Esophagus squamous epithelium (tissue), 5 donors: ENCODE measurements at places on chromosomes 1 and 21.

- no peak for DNase-seq
These were observed at the start of gene NPR1 for GRCh38 chr1:153678519-153679336. TSS of gene NPR1 (plus strand) at chr1:153678688. CDS start at chr1:153679109, 421 bp downstream.

- DNase-seq = no peak
These were observed 79.5 kb downstream of the STUM start for GRCh38 chr1:226627924-226628611.

GRCh38 chr1:28815533-28816185 lies 3.7 kb downstream of the OPRD1 start:
- no peak for DNase-seq

DNA sequence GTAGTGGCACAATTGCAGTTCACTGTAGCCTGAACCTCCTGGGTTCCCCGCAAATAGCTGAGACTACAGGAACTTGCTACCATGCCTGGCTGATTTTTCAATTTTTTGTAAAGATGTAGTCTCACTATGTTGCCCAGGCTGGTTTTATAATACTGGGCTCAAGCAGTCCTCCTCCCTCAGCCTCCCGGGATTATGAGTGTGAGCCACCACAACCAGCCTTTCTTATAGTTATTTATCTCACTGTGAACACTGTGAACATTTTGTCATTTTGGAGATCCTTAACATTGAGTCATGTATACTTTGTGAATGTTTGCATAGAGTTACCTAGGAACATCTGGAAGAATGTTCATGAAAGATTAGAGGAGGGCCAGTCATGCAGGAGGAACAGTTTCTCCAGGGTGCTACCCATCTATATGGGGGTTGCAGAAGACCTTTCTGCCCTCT lies 127.1 kb upstream of the CACYBP start:
- DNase-seq = no peak

DNA sequence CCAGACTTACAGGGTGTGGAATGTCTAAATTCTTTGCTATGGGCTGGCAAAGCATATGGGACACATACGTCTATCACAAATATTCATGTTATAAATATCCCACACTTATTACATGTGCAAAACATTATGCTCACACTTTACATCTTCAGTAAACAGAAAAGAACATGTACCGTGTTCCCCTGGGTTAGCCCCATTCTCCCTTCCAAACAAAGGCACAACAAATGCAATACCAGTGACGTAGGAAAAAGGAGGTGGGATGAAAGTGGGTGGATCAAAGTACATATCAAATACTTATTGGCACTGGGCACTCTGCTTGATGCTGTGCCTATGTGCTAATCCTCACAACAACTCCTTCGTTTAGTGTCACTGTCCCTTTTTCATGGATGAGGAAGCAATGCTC lies 170.8 kb downstream of the ZSCAN20 start:
- no peak for DNase-seq

GRCh38 chr1:205938682-205939081 lies 4.6 kb downstream of the SLC26A9 start:
- no peak for DNase-seq

- no peak for DNase-seq
These were observed 852.1 kb downstream of the PLA2G4A start for GRCh38 chr1:187680823-187681222.

DNA sequence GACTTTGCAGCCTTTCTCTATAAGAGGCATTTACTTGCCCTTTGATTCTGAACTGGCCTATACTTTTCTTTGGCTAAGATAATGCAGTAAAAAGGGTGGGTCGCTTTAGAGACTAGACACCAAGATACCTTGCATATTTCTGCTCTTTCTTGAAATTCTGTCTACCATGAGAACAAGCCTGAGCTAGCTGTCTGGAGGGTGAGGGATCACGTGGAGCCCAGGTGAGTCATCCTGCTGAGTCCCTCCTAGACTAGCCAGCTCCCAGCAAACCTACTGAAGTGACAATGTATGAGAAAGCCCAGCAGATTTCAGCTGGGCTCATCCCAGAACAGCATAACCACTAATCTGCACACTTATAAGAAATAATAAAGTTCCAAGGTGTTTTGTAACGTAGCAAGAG lies 408.0 kb upstream of the KAZN start:
- no peak for DNase-seq

DNA sequence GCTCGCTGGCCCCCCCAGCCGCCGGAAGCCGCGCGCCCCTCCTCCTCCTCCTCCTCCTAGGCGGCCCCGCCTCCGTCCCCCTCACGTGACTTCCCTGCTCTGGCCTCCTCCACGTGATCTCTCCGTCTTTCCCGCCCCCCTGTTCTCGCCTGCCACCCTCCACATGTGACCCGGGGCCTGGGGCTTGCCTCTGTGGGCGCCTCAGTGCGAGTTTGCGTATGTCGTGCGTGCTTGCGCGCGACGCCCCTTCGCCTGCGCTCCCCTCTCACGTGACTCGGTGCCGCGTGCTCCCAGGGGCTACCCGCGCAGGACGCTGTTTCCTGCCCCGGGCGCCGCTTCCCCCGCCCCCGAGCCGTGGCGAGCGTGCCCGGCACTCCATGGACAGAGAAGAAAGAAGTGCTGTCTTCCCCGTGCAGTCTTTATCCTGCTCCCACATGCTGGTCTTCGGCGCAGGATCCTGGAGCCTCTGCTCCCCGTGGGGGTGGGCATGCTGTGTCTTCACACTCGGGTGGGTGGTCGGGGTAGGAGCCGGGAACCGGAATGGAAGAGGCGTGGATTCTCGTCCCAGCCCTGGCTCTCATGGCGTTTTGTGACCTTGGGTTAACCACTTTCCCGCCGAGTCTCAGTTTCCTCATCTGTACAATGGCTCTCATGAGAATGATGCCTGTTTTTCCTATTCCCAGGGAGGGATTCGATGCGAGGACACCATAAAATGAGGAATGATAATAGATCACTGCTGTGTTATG lies 431 bp upstream of the UBE2Q1 start:
- DNase-seq = peak; percentile 99

GRCh38 chr1:106681939-106682522 lies 374.4 kb upstream of the PRMT6 start:
- no peak for DNase-seq

DNA sequence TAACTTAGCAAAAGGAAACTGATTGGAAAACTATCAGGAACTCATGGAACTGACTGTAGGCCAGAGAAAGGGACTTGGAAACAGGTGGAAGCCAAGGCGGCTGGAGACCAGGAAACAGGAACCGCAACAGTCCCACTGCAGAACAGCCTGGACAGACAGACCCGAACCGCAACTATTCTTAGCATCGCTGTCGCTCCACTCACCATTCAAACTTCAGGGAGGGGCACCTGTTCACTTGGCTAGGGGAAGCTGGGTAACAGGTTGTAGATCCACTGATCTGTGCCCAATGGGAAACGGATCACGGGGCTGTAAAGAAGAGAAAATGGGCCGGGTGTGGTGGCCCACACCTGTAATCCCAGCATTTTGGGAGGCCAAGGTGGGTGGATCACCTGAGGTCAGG lies 61.9 kb downstream of the CLSTN1 start:
- DNase-seq = no peak

DNA sequence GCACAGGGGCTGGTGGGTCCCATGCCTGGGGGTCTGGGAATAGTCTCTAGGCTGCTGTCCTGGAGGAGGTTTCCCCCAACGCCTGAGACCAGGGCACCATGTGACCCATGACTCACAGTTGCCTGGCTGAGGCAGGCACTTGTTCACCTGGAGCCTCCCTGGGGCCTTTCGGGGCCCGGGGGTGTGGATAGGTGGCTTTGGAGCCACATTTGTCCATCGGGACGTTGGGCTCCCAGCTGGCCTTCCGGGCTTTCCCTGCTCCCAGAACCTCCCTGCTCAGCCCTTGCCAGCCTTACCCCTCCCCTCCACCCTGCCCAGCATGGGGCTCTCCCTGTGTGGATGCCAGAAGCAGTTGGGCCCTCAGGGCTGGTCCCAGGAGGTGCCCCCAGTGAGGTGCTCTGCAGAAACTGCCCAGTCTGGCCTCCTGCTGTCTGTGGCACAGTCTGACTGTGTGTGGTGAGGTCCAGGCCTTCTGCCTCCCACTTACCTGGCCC lies 14.2 kb downstream of the COL6A1 start:
- no peak for DNase-seq

DNA sequence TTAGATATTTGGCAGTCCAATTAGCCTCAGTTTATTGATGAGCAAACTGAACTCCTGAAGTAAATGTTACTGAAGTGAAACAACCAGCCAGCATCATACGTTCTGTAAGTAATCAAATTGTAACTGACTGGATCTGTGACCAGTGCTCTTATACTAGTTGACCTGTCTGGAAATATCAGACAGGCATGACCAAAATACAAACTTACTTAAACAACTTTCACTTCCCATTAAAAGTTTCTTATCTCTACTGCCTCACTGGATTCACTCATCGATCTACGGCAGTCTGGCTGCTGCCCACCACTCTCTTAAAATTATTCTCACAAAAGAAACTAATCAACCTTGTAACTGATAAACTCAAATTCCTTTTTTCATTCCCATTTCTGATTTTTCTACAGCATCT lies 56.4 kb downstream of the WDR3 start:
- DNase-seq = no peak

DNA sequence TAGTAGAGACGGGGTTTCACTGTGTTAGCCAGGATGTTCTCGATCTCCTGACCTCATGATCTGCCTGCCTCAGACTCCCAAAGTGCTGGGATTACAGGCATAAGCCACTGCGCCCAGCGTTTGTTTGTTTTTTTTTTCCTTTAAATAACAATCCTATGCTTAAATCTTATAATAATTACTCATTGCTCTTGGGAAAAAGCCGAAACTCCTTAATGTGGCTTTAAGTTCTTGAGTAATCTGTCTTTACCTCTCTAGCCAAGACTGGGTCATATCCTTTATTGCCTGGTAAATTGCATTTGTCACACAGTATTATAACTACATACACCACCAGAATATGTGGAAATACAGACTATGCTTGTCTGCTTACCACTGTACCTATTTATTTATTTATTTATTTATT lies 97.1 kb downstream of the MACF1 start:
- DNase-seq = no peak

DNA sequence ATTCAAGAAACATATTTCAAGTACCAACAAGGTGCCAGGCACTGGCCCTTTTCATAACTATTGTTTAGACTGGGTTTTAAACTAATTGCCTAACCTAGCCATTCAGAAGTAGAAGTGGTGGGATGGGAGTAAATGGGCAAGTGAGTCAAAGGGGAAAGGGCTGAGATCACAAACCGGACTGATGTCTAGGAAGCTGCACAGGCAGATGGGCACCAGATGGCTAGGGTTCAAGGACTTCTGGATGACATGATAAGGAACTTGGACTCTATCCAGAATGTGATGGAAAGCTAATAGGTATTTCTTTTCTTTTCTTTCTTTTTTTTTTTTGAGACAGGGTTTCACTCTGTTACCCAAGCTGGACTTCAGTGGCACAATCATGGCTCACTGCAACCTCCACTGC lies 46.6 kb downstream of the LYST start:
- DNase-seq = no peak

DNA sequence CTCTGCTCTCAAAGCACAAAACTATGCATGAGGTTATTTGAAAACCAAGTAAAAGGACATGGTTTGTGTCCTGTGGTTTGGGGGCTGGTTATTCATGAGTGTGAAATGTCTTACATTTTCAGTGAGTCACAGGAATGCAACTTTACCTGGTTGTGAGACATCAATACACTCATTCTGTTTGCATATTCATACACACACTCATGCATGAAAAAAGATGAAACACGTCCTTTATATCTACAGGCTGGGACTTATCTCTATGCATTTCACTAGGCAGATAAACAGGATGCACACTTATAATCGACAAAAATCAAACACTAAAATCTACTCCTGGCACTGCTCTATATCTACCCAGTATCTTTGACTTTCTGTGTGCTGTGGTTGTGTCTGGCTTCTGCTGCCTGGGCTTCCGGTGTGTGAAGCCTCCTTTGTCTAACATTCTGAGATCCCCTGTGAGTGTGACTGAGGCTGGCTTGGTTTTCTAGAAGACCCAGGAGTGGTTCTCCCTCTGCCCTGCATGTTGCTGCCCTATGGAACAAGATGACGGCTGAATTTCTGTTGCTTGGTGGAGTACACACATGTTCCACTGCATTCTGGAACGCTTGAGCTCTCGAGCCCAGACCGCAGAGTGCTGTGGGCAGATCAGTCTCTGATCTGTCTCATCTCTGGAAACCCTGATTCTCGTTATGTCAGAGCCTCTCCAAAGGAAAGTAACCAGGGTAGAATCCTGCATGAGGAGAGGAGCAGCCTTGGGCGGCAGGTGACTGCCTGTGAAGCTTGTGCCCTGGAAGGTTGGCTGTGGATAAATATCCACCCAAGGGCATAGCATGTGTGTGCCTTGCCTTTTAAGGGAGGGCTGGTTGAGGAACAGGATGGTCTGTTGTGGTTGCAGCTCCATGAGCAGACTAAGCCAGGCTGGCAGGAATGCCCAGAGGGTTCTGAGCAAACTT lies 19.7 kb upstream of the FASLG start:
- no peak for DNase-seq

GRCh38 chr1:200919386-200919785 lies 24.7 kb downstream of the INAVA start:
- no peak for DNase-seq

GRCh38 chr21:44939532-44940115 lies at the start of gene SLX9:
TSS of gene SLX9 (plus strand) at chr21:44940029. CDS start at chr21:44940058, 29 bp downstream.
- no peak for DNase-seq

DNA sequence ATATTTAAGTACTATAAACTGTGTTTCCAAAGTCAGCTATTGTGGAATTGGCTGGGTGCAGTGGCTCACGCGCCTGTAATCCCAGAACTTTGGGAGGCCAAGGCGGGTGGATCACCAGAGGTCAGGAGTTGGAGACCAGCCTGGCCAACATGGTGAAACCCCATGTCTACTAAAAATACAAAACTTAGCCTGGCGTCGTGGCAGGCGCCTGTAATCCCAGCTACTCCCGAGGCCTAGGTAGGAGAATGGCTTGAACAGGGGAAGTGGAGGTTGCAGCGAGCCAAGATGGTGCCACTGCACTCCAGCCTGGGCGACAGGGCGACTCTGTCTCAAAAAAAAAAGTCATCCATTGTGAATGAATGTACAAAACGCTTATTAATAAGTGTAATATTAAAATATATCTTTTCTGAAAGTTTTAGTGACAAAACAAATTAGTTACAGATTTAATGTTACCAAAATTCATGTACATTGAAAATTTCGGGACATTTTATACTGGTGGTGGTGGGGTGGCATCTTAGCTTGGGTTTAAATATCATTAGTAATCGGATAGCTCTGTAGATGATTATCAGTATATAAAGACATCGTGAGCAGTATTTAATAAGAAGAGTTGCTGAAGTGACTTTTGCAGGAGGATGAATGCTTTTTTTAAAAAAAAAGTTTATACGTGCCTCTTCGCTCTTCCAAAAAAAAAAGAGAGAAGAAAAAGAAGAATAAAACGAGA lies 503 bp upstream of the SRSF11 start:
- DNase-seq = no peak
